ENCODE measurements at places on chromosomes 16 and 17.

GRCh38 chr16:76676356-76676755 lies 399.2 kb downstream of the CNTNAP4 start:
- DNase-seq = no peak

- DNase-seq = no peak
Observed at GRCh38 chr16:67361038-67361437, 32.3 kb downstream of the TPPP3 start.

- DNase-seq = peak; percentile 48
Observed at GRCh38 chr16:67271446-67271845, 7.9 kb upstream of the PLEKHG4 start.

DNA sequence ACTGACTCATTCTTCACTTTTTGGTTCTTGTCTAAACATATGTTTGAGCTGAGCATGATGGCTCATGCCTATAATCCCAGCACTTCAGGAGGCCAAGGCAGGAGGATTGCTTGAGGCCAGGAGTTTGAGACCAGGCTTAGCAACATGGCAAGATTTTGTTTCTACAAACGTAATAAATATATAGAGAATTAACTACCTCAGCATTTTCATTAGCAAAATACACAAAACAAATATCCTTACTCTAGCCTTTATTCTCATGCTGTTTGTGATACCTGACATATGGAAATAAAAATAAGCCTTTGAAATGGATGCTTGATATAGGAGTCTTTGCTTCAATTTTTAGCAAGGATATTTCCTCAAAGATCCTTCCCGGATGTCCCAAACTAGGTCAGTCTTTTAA lies 132.8 kb downstream of the ABCC1 start:
- DNase-seq = no peak

- DNase-seq = peak; percentile 30
Observed at GRCh38 chr17:60127068-60128064, 22.4 kb upstream of the CA4 start.

DNA sequence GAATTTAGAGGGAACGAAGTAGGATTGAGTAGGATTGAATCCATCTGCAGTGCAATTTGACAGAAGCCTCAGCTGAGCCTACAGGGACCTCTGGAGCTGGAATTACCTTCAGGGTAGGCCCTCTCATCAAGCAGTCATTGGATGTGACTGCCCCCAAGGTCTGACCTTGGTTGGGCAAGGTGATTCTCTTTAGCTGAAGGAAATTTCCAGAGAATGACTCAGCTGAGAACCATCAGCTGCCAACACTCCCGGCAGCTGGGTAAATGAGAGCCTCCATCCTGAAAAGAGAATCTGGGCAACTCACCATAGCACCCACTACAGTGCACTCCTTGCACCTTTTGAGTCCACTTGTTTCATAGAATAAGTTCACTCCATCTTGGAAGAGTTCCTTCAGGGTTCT lies 113.5 kb upstream of the MED13 start:
- no peak for DNase-seq

GRCh38 chr17:75848523-75849278 lies 4.5 kb upstream of the UNC13D start:
- DNase-seq = peak; percentile 82

- DNase-seq = no peak
Observed at GRCh38 chr17:61218438-61218837, 181.2 kb upstream of the TBX2 start.

GRCh38 chr16:897200-897543 lies 73.6 kb downstream of the LMF1 start:
- no peak for DNase-seq

GRCh38 chr16:22674832-22675191 lies 139.2 kb upstream of the HS3ST2 start:
- DNase-seq = peak; percentile 37

- DNase-seq = peak; percentile 86
Observed at GRCh38 chr17:57920916-57921703, 34.1 kb downstream of the CUEDC1 start.

GRCh38 chr16:65702707-65703402 lies 581.0 kb upstream of the CDH11 start:
- no peak for DNase-seq

- no peak for DNase-seq
Observed at GRCh38 chr16:66587881-66588600, 8.8 kb downstream of the CMTM2 start.

DNA sequence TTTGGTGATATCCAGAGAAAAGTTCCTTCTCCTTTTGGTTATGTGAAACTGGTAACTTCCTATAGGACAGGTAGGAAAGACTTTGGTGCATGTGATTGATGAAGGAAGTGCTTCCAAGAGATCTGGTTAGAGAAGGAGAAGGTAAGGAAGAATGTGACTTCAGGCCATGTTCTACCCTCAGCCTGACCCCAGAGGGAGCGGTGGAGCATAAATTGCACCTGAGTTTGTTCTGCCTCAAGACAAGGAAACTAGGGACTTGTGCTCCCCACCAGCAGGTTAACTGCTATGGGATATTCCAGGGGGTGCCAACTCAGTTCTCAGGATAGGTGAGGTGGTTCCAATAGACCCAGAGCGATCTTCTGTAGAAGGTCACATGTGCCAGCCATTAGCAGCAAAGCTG lies 299.3 kb upstream of the XYLT1 start:
- no peak for DNase-seq

- peak; percentile 44 for DNase-seq
Observed at GRCh38 chr16:27852116-27852515, 211.4 kb downstream of the GSG1L start.

GRCh38 chr16:9351841-9352434 lies 260.5 kb downstream of the HAPSTR1 start:
- no peak for DNase-seq

DNA sequence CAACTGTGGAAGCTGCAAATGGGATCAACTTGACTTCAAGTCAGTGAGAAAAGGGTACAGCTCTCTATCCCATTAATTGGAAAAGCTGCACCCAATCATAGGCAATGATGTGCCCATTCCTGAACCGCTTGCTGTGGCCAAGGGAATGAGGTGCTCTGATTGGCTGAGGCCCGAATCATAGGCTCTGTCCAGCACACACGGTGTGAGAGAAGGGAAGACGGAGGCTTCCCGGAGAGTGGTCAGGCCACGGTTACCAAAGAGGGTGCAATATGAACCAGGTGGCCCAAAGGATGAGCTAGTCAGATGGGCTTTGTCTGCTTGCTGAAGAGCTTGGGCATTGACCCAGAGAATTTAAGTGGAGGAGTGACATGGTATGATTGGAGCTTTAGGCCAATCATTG lies 353.3 kb downstream of the CPPED1 start:
- peak; percentile 21 for DNase-seq

- DNase-seq = peak; percentile 99
Observed at GRCh38 chr17:7483255-7484066, 705 bp upstream of the POLR2A start.

GRCh38 chr16:1188432-1189189 lies 35.7 kb downstream of the CACNA1H start:
- DNase-seq = peak; percentile 82

DNA sequence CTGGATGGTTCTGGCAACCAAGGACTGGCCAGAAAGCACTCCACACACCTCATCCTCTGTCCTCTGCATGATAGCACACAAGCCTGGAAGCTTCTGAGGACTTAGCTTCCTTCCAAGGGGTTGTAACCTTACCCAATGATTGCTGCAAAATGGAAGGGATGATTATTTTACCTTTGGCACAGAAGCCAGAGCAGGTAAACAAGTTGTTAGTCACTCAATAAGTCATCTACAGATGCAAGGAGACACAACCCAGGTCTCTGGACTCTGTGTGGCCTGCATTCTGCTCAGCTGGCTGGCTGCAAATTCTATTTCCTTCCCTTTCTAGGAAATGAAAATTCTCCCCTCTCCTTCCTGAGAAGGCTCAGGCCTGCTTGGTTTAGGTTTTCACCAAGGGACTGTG lies 26.7 kb upstream of the DYNLL2 start:
- DNase-seq = no peak

- DNase-seq = peak; percentile 97
Observed at GRCh38 chr16:75108792-75109731, 7.5 kb downstream of the LDHD start.

GRCh38 chr17:37413875-37414519 lies 7.3 kb downstream of the TADA2A start:
- DNase-seq = no peak

DNA sequence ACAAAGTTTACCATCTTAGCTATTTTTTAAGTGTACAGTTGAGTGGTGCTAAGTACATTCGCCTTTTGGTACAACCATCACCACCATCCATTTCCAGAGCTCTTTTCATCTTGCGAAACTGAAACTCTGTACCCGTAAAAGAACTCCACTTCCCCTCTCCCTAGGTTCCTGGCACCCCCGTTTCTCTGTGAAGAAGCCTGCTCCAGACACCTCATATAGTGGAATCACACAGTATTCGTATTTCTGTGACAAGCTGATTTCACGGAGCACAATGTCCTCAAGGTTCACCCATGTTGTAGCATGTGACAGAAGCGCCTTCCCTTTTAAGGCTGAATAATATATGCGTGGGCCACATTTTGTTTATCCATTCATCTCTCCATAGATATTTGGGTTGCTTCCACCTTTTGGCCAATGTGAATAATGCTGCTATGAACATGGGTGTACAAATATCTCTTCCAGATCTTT lies 54.2 kb upstream of the MAP3K14 start:
- DNase-seq = peak; percentile 6

DNA sequence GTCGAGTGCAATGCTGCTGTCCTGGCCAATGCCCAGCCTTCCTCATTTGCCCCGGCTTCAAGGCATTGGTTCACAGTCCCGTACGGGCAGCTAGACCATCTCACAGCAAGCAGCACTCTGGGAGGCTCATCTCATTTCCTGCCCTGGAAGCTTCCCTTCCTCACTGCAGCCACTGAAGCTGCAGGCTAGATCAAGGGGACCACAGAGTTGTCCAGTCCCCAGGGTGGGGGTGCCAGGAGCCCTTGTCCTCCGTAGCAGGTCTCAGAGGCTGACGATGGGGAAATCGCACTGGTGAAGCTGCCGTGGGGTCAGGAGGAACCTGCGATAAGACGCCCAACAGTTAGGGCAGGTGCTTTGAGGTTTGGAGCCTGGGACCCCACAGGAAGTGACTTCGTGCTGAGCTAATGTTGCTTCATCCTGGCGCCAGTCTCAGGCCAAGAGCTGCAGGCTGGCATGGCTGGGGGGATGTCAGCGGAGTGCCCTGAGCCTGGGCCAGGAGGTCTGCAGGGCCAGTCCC lies at the start of gene SPNS3:
Gene SPNS3, plus strand, starts transcription at position 426 of the 517 bp plus-strand sequence. Its CDS starts 28 bp downstream, at position 454.
- no peak for DNase-seq

- DNase-seq = peak; percentile 76
Observed at GRCh38 chr16:50152351-50152806, 727 bp upstream of the TENT4B start.

DNA sequence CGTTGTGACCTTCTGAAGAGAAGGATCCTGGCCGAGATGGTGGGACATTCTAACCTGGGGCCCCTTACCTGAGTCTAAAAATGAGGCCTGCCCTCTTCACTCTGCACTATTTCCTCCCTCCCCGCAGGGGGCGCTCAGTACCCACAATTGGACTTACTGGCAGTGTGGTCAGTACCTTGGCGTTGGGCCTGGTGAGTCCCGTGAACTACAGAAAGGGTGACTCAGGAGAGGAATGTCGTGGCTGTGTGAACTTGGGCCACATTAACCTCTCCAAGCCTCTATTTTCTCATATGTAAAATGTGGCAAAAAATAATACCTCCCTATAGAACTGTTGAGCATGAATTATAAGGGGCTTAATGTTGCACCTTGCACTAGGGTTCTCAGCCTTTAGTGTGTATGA lies 3.9 kb downstream of the RSAD1 start:
- DNase-seq = peak; percentile 99

- DNase-seq = peak; percentile 97
Observed at GRCh38 chr17:77409282-77410161, 268.8 kb downstream of the SEC14L1 start.

DNA sequence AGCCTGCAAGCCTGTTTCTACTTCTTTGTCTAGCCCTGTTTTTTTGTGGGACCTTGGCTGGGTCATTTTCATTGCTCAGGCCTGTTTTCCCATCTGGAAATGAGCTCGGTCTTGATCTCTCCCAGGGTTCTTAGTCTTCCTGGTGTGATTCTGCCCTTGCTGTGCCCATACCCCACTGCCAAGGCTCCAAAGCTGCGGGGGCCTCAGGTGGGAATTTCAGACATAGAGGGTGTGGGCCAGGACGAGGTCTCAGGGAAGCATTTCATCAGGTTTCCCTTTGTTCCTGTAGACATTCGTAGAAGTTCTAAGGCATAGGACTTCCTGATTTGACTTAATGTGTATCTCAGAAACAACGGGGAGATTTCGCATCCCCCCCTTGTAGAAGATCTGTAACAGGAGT lies 5.8 kb downstream of the MPRIP start:
- peak; percentile 39 for DNase-seq

- no peak for DNase-seq
Observed at GRCh38 chr17:62109378-62109902, 44.4 kb upstream of the MED13 start.

DNA sequence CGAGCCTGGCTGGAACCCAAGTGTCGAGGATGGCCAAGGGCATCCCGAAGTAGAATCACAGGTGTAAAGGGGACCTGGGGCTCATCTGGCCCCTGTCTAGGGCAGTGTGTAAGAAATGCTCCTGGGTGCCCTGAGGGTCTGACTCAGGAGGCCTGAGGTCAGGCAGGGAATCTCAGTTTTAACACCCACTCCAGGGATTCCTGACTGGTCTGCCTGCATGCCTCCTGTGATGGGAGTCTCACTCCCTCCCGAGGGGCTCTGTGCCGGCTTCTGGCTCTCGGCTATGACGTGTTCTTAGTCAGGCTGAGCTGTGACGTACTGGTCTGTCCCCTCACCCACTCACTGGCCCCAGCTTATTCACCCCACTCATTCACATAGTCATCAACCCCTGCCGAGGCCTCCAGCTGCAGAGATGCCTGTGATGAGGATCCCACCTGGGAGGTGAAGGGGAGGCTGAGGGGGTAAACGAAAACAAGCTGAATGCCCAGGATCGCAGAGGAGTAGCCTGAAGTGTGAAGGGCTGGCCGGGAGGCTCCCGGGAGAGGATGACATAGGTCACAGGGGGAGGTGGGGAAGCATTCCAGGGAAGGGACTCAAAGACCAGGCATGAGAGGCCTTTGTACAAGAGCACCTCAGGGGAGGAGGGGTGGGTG lies 23.8 kb downstream of the FAM83G start:
- no peak for DNase-seq

DNA sequence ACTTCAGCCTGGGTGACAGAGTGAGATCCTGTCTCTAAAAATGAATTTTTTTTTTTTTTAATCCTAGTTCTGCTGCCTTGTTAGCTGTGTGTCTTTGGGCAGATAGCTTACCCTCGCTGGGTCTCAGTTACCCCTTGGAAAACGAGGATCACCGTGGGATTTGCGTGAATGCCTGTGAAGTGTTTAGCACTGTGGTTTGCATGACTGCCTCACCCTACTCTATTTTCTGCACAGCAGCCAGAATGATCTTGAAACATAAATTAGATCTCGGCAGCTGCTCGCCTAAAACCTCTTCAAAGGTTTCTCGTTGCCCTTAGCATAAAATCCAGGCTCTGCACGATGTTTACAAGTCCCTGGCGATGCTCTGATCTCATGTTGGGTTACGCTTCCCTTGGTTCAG lies 71.2 kb upstream of the GRIN2A start:
- DNase-seq = no peak

All from sigmoid colon (tissue), 7 donors.